LHCN-M2 (cell line): ENCODE measurements at places on chromosomes 2 and 18. TPM values are rescaled to one million over a fixed set of nuclear protein-coding genes. Genes with fewer than 3 reads are reported as not detected.

DNA sequence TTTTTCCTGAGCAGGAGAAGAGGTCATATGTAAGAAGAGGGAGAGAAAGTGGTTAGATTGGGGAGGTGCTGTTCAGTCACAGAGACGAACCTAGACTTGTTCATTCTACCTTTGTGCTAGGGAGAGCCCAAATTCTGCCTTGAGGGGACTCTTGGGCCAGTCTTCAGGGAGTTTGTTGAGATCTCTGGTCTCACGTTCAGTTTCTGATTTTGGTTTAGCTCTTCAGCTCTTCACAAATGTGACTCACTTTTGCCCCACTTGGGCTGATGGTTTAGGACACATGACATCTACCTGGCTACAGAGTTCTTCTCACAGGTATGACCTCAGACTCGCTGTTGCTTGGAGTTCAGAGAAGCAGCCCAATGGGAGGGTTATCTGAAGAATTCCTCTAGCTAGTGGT, 49.2 kb upstream of the DARS1 start:
- no peak for DNase-seq

DNA sequence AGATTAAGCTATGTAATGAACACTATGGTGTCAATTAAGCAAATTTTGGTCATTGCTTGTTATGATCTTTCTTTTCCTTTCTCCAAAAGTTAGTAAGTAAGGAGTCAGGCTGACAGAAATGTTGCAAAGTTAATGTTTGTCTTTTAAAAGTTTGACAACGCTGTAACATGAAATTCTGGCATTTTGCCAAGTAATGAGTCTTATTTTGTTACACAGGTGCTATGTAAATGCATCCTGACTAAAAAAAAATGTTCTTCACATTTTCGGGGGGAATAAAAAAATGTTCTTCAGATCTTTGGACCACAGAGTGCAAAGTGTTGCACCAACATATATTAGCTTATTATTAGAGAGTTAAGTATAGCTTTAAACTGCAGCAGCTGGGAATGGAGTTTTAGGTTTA, 54.8 kb upstream of the PROKR1 start:
- no peak for DNase-seq

Gene C2orf80
- not detected in 2 replicates for total RNA-seq

Gene PJVK
- total RNA-seq: 1.1 and 2.1 TPM in 2 replicates

GRCh38 chr2:239163688-239164334, 237.0 kb downstream of the HDAC4 start:
- DNase-seq: no peak

Gene ALLC
- not detected in 2 replicates for total RNA-seq

Gene CARF
- total RNA-seq: 8.0 and 11.6 TPM in 2 replicates
